ENCODE measurements at places on chromosomes 2 and 18. TPM values are rescaled to one million over a fixed set of nuclear protein-coding genes. Genes with fewer than 3 reads are reported as not detected.

Gene GALR1
- 0.15 TPM for polyA plus RNA-seq

Gene LYG2
- 1.0 TPM for polyA plus RNA-seq

Gene RIT2
- 0.13 TPM for polyA plus RNA-seq

Gene CDH20
- 3.3 TPM for polyA plus RNA-seq

Gene ZSWIM2
- polyA plus RNA-seq: not detected

Gene COL5A2
- polyA plus RNA-seq: 133 TPM

Gene C2orf80
- 0.25 TPM for polyA plus RNA-seq

Gene IL1R1
- 31.9 TPM for polyA plus RNA-seq

Gene GPR45
- not detected for polyA plus RNA-seq

DNA sequence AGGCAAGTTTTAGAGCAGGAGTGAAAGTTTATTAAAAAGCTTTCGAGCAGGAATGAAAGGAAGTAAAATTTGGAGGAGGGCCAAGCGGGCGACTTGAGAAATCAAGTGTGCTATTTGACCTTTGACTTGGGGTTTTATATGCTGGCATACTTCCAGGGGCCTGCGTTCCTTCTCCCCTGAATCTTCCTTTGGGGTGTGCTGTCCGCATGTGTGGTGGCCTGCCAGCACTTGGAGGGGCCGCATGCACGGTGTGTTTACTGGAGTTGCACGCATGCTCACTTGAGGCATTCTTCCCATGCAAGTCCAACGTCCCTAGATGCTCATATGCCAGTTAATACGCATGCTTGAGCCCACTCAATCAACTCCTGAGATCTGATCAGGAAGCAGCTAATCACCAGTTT, 78.3 kb upstream of the MAP4K4 start:
- DNase-seq: no peak

DNA sequence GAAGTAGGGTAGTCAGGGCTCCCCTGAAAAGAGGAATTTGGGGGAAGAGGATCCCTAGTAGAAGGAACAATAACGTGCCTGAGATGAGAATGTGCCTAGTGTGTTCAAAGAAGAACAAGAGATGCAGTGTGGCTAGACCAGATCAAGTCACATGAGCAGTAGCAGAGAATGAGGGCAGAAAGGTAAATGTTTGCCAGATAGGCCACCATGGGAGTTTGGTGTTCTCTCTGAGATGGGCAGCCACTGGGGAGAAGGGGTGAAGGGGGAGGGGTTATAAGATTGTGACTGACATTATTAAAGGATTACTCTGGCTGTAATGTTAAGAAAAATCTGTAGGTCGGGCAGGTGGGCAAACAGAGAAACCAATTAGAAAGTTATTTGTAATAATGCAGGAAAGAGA, 166.0 kb downstream of the LCLAT1 start:
- DNase-seq: no peak

DNA sequence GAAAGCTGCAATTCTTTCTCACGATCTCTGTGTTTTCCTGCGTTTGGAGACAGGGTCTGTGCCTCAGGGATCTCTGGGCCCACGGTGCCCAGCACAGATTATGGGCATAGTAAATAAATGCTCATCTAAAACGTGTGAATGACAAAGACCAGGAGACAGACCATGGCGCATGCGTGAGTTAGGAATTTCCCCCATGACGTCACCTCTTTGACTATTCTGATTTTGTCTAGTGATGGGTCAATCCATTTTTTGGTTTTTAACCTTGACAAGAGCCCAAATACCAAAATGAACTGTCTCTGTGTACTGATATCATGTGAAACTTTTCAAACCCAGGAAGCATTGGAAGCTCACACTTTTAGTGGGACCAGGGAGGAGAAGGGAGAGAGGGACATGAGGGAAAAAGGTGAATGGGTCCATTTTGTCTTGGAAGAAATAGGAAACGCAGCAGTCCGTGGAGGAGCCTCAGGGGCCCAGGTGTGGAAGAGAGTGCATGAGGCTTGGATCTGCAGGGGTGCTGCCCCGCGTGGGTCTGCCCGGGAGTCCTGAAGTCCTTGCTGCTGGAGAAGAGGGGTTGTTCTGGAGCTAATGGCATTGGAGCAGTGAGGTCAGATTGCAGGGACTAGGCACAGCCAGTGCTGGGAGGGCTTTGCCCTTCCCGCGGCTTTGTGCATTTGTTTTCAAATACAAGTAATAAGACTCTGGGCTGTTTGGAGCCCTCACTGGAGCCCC, 172.2 kb downstream of the ASB1 start:
- DNase-seq: no peak

DNA sequence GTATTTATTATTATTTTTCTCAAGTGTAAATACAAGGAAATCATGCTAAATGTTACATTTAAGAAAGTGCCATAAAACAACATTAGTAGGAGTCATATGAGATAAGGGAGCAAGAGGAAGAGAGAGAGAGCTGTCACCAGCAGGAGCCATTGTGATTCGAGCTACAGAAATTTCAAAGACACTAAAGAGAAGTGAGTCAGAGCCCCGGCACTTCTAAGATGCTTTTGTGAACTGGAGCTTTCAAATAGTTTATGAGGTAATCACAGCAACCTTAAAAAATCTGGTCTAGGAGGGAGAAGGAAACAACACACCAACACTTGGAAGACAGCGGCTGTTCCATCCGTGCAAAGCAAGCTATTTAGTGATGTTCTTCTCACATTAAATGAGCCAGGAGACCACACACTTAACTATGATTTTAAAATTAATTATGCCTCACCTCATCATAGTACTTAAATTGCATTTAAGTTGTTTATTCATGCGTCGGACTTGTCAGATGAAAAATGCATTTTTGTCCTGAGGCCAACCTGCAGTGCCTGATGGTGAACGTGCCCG, 382.7 kb upstream of the SALL3 start:
- no peak for DNase-seq

- DNase-seq: peak; percentile 41
These were observed 529 bp upstream of the MTA3 start for GRCh38 chr2:42567806-42568400.

GRCh38 chr2:233973786-233974185, 56.6 kb downstream of the TRPM8 start:
- DNase-seq: no peak

DNA sequence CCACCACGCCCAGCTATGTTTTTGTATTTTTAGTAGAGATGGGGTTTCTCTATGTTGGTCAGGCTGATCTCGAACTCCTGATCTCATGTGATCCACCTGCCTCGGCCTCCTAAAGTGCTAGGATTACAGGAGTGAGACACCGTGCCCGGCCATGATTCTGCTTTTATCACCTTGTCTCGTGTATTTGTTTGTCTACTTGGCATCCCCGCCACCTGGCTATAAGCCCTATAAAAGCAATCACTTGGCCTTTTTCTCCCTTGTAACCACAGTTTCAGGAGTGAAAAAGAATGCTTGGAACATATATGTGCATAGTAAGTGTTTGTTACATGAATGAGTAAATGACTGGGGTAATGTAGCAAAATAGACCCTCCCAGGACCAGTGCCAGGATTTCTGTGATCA, 77.5 kb upstream of the PAPOLG start:
- no peak for DNase-seq

DNA sequence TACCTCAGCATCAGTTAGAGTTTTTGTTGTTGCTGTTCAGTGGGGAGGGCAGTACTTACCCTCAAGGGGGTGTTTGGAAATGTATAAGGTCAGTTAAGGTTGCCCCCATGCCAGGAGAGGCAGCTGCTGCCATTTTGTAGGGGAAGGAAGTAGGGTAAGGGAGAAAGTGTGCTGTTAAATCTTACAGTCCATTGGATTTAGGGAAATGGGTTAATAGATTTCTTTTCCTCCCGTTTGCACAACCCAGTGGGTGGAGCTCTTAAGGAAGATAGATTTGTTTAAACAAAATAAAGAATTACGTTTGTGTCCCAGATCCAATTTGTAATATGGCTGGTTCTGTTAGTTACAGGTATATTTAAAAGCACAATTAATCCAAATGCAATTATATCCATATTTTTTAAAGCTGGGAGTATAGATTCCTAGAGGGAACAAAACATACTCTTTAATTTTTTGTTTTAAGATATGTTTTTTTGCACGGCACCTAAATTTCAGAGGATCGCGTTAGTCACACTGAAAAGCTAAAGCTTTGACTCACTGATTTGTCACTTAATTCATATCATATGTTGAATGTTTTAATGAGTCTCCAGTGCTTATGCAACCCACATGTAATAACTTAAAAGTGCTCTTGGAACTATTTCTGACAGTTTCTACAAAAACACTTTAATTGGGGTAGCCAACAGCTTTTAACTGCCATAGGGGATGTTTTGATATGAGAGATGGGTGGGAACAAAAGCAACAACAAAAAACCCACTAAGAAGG, 9.0 kb upstream of the CWC22 start:
- no peak for DNase-seq

DNA sequence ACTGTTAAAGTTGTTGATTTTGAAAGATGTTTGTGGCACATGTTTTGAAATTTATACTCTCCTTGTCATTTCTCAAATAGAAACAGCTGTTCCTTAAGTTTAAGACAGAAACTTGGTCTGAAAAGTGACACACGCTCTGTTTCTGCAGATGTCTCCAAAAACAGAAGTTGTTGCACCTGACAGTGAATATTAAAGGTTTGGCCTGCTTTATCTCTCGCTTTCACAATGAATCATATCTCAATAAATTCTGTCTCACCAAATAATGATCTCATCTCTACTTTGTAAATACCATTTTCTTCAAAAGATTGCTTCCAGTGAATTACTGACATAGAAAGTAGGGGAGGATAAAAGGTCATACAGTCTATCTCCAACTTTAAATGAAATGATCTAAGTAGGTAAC, 294.9 kb upstream of the SYT4 start:
- no peak for DNase-seq

DNA sequence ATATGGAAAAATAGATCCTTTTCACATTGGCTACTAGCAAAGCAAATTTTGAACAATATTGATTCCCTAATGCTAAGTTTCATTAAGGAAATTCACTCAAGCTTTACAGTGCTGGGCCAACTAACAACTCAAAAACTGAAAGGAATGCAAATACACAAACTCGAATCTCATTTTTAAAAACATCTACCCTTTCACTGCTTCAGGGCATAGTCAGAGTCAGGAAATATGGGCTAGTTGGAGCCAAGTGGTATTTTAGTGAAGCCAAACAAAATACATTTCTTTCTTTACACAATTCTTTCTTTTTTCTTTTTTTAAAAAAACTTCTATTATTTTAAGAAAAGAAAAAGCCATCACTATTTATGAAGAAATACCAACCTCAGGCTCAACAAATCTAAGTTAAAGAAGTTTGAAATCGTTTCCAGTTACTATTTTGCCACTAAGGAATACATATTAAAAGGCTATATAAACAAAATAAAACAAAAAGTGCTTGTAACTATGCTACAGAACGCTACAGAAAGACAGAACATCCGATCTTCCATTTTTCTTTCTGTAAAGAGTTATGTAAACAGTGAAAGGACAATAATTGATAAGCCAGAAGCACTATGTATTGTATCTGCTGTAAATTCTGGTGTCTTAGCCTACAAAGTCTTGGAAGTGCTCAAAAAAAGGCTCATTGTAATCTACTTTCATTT, 113.6 kb upstream of the STK17B start:
- DNase-seq: no peak

- no peak for DNase-seq
These were observed 33.8 kb downstream of the DCDC2C start for GRCh38 chr2:3737128-3737527.

DNA sequence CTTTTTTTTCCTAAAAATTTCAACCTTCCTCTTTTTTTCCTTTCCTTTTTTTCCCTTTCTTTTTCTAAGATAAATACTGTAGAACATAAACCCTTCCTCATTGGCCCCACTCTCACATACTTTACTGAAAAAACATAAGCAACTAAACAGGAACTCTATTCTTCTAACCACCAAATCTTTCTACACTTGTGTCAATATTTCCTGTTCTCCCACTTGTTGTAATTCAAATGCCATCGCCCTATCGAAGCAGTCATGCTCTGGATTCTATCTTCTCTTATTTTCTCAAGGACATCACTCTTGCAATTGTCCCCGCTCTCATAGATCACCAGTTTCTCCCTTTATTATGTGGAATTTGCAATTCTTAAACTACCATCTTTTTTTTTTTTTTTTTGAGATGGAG, 20.2 kb upstream of the SSB start:
- DNase-seq: no peak

DNA sequence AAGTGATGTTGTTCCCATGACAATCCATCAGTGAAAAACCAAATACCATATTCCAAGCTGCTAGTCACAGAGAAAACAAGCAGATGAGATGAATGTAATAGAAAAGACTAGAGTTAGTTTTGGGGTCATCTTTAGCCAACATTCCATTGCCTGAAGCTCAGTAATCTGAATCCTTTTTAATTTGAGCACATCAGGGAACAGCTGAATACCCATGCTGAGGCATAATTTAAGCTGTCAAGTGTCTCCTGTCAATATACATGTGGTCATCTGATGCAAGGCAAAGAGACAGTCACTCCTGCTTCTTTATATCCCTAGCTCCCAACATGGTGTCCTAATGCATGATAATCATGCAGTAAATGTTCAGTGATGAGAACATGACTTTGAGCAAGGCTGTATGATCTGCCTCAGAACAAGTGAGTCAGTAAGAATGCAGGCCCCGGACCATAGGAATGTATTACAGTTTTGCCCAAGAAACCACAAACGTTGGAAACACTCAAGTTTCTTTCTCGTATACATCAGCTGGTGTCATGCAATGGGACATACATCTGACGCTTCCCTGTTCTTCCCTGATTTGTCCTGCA, 48.0 kb downstream of the CDK15 start:
- DNase-seq: no peak

DNA sequence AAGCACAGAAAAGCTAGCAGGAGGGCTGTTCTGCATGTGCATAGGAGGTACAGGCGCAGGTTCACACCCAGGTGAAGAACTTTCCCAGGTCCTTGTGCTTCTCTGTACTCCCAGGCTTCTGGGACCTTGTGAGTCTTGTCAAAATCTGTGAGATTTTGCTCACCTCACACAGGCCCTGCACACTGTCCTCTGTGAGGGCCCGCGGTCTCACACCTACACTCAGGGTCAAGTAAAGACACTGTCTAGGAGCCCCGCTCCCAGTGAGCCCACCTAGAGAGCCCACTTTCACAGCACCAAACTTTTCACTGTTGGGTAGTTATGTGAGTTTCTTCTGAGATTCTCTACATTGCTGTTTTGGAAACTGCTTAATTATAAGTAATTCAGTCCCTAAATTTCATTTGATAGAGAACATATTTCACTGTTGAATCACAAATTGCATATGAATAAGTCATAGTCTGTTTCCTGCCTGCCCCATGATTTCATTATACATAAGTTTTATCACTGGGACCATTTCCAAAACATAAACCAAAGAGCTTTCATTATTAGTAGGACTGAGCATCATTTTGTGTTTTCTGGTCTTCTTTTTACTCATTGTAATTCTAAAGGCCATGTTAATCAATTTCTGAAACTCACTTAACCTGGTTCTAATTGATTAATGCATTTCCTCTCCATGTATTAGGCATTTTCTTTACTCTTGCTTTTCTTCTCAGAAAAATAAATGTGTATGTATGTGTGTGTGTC, 234.2 kb upstream of the SPOPL start:
- DNase-seq: no peak

DNA sequence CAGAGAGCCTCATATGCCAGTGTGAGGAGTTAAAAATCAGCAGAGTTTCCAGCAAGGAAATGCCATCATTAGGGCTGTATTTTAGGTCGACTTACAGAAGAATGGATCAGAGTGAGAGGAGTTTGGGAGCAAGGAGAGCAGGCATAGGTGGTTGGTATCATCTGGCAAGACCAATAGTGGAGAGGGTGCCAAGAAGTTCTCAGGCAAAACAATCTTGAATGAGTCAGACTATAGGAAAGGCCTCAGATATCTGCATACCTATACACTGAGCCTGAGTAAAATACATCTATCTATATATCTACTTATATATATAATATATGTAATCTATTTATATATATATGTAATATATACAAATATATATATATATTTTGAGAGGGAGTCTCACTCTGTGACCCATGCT, 57.3 kb downstream of the TMEFF2 start:
- no peak for DNase-seq

All from left kidney (tissue), 8 donors.